Cerebellar nuclear complex (tissue), 1 donor: ENCODE measurements at places on chromosomes 13 and 19.

- no peak for DNase-seq
Measured at GRCh38 chr19:50377517-50377916, 1.3 kb downstream of the NR1H2 start.

DNA sequence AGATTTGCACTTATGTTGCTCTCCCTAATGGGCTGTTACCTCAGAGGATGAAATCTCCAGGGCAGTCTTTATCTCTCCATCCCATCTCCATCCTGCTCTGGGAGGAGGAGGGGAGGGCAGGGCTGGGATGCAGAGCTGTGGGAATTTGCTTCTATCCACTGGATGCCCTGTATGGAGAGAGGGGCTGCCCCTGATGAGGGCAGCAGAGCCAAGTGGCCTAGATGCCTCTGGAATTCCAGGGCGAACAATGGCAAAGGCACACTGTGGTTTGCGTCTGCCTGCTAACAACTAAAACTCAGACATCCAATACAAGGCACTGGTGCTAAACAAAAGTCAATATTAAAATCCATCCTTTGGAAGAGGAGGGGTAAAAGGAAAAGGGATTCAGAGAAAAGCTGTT is 165.1 kb downstream of the COG6 start:
- no peak for DNase-seq

- no peak for DNase-seq
Measured at GRCh38 chr13:62931853-62932252, 1516.2 kb upstream of the PCDH20 start.

GRCh38 chr13:32845952-32846950 is 170.0 kb upstream of the KL start:
- DNase-seq: no peak

GRCh38 chr19:50380137-50380536 is 3.9 kb downstream of the NR1H2 start:
- no peak for DNase-seq

GRCh38 chr13:45792827-45793303 is 58.7 kb downstream of the SIAH3 start:
- DNase-seq: no peak

- DNase-seq: no peak
Measured at GRCh38 chr19:36401475-36401874, 17.0 kb downstream of the ZFP82 start.

DNA sequence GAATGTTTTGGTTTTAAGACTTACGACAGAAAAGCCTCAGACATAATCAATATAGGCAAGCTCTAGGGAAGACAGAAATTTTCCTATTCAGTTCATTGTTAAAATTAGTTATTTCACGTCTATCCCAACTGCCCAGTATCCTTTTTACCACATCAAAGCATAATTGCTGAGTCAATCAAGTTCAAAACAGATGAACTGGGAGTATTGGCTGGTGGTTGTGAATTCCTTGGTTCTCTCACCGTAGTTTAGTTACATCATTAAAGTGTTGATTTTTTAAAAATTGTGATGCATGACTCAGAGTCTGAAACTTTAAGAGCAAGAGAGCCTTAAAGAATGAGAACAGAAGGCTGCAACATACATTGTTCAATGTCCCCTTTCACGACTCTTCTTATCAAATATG is 143.3 kb upstream of the FREM2 start:
- DNase-seq: no peak

GRCh38 chr19:36028313-36029041 is 4.2 kb downstream of the CLIP3 start:
- no peak for DNase-seq

DNA sequence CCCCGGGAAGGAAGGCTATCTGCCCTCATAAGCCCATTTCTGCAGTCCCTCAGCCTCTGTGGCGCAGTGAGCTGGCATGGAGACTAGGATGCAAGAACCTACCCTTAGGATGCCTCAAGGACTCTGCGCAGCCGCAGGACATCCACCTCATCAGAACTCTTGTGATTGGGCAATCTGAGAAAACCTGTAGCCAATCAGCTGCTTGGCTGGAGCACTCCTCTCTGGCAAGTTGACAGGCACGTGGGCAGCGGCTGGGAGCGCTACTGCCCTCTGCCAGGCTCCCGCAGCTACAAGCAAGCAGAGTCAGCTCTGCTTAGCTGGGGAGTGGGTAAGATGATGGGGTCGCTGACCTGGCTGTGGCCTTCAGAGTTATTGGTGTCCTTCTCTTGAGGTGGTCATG is 1.5 kb upstream of the ECSIT start:
- DNase-seq: peak; percentile 85

DNA sequence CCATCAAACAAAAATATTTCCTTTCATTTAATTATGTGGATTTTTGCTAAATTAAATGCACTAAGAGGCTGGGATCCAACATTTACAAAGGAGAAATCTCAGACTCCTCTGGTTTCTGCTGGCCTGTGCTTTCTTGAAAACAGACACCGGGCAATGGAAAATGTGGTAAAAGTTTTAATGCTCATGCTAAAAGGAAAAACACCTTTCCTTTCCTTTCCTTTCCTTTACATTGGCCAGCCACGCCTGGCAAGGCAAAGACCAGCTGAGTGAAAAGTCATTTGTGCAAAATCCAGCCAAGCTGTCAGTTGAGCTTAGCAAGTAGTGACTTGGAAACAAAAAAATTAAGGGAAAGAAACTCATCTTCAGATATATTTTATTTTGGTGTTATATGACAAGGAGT is 240.3 kb downstream of the LACC1 start:
- DNase-seq: no peak

DNA sequence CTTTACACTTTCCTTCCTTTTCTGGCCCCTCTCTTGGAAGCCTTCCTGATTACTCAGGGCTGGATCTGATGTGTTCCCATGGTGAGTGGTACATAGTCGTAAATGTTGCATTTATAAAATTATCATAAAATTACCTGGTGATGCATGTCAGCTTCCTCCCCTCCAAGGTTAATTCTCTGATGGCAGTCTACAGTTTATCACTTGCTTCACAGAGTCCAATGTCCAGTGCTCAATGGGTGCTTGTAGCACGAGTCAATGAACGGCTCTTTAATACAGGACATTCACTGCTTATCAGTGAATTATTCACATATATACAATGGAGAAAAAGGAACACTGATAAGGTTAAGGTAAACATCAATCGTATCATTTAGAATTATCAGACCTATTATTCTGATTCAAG is 27.0 kb upstream of the OXGR1 start:
- no peak for DNase-seq

GRCh38 chr19:3710265-3710812 is 2.2 kb downstream of the TJP3 start:
- no peak for DNase-seq

- no peak for DNase-seq
Measured at GRCh38 chr13:50891206-50891605, 18.4 kb upstream of the RNASEH2B start.

DNA sequence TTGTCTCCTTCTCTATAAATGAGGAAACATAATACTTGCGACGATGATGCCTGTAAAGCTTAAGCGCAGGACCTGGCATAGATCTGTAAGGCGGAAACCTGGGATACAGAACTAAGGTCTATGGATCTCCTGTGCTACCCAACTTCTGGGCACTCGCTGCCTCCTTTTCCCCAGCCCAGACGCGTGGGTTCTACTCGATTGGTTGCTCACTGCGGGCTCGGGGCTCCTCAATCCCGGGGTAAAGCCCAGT is 615 bp upstream of the PSMC4 start:
- no peak for DNase-seq

DNA sequence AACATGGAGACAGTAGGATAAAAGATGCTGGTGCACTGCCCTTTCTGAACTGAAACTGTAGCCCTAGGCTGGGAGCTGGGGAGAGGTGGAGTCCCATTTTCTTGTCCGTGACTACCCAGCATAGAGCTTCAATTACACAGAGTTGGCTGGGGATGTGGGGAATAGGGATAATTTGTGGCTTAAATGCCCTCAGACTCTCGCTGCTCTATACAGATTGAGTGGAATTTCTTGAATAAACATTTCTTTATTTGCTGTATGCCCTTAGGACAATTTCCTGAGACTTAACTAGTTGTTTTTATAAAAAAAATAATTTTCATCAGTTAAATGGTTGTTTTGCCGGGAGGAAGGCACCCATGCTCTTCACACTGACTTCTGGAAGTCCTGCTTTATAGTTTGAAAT is 7.2 kb downstream of the IGFL2 start:
- no peak for DNase-seq
